ENCODE measurements at places on chromosomes 1 and 21.

GRCh38 chr1:20087668-20088067, 17.7 kb downstream of the PLA2G5 start:
- no peak for DNase-seq

- no peak for DNase-seq
These were observed 229.3 kb upstream of the PKN2 start for GRCh38 chr1:88454781-88455180.

GRCh38 chr1:13823126-13823880, 123.3 kb downstream of the PRDM2 start:
- DNase-seq = no peak

GRCh38 chr21:35428937-35429336, 379.8 kb upstream of the RUNX1 start:
- no peak for DNase-seq

DNA sequence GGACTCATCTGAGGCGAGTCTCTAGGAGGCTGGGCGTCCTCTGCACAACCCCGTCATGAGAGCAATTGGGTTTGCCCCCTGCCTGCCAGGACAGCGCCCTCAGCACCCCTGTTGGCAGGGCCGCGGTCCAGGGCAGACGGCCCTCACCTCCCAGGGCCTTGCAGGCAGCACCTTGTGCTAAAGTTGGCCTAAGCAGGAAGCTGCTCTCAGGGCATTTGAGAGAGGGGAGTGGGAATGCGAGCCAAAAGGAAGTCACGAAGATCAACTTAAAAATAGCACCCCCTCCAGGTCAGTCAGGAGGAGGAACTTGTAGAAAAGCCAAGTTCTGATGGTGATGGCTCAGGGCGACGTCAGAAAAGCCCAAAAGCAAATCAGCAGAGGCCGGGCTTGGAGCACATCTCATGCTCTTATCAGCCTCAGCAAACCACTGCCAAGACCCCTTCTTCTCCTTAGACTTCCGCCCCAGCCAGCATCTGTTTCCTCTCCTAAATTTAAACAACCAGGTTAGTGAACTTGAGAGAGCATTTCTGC, 12.6 kb upstream of the ADORA3 start:
- DNase-seq = no peak

DNA sequence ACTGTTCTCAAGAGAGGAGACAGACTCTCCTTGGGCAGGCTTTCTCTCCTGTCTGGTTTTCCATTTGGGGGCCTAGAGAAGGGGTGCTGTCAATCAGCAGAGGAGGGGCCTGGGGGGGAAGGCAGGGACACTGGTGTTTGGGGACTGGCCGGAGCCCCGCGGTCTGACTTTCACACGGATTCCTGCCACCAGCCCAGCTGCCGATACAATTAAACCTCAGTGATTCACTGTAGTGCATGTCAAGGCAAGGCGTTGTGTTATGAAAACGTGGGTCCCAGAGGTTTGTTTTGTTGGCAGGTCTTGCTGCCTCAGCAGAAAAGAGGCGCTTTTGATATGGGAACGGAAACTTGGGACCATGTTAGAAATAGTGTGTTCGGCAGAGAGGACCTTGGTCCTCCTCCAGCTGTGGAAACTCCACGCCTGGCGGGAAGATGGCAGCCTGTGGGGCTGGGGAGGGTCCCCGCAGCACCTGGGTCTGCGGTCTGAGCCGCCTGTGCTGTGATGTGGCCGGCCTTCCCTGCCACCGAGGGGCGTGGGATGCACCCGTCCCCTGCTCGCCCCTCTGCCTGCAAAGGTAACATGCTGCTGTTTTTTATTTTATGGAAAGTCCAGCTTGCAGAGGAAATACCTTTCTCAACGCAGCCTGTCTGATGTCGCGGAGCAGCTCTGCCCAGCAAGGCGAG, 47.6 kb downstream of the SPSB1 start:
- DNase-seq = no peak

- no peak for DNase-seq
These were observed 1.7 kb downstream of the ANGPTL1 start for GRCh38 chr1:178869119-178869697.

DNA sequence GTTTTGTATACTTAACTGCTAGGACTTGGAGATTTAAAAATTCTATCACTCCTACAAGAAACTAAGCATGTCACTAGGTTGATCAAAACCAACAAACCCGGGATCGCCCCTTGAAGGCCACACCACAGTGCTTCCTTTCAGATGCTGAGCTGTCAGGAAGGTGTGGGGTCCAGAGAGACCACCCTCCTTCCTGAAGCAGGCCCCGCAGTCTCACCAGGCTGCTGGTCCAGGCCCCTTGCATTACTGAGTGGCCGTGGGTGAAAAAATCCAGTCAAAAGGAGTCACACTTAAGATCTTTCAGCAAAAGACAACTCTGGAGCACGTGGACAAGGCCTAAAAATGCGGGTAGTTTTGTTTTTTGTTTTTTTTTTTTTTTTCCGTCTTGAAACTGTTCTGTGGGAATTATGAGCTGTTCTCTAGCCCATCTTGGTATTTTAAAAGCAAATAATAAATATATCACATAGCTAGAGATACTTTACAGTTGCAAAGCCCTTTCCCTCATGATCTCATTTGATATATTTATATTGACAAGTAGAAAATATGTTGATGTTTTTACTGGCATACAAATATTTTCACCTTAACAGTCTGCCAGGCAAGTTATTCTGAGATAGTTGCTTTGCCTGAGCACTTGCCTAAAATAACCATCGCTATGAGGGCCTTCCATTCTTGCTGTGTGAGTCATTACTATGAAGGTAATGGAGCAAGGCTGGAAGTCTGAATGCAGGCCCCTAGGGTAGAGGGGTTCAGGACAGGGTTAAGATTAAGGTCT, 73.1 kb upstream of the EDEM3 start:
- no peak for DNase-seq

DNA sequence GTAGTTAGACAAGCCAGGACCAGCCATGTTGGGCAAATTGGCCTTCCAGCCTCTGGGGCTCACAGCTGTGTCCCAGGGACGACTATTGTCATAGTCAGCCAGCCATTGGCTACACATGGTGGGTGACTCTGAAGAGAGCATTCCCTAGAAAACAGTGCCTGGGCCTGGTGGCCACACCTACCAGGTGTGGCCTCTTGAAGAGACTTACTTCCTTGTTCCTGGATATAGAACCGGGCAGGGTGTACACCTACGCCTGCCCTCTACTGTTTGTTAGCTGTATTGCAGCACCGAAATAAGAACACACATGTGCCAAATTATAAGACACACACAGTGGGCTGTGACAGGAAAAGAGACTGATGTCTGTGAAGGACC, 134.6 kb upstream of the ARHGEF16 start:
- peak; percentile 59 for DNase-seq

- DNase-seq = no peak
These were observed 17.9 kb upstream of the KANK4 start for GRCh38 chr1:62336995-62337705.

- DNase-seq = no peak
These were observed 94.4 kb downstream of the NAV1 start for GRCh38 chr1:201633297-201633696.

DNA sequence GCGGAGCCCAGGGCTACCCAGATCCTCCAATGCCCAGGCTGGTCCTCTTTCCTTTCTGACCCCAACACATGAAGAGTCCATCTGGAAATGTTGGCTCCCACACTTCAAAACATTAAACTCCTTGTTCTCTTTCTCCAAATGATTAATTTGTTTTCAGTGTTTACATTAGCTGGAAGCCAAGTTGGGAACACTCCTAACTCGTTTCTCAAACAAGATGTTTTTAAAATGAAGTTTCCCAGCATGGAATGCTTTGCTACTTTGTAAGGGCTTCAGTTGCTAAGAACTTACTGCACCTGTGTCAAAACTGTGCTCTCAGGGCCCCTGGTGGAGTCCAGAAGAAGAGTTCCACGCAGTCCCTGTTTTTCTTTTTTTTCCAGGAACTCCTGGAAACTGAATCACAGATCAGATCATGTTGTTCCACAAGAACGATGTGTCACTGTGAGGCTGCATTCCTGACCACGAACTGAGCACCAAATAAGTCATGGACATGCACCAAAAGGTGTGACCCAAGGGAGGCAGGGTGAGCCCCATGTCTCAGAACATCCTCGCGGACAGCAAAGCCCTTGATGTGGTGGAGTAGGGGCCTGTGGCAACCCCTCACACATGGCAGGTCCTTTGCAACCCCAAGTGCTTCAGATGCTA, 257.3 kb downstream of the KCNJ6 start:
- DNase-seq = no peak

DNA sequence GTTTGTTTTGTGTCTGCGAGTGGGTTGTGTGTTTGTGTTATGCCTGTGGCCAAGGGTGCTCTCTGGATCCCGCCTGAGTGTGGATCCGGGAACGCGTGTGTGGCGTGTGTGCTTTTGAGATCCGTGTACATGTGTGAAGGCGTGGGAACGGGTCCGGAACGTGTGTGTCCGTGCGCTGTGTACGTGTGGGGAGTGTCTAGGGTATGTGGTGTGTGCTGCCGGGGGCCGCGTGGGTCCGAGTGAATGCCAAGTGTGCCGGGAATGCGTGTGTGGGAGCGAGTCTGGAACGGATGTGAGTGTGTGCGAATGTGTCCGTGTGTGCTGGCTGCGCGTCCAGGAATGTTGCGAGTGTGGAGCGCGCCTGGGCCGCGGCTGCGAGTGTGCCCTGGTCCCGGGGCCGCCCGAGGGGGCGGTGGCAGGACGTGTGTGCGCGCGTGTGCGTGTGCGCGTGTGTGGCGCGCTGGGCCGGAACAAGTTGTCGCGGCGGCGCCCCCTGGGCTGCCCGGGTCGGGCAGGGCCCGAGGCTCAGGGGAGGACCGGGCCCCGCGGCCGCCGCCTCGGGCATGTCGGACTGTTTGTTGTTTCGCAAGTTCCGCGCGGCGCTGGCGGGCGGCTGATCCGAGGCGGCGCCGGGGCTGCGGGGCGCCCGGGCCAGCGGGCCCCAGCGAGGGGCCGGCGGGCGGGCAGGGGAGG, 953 bp downstream of the PTPRU start:
- no peak for DNase-seq

All from NCI-H748 treated with DMSO at 0.1 percent for 48 hours (cell line).